Activated CD4-positive, alpha-beta T cell treated with anti-CD3 and anti-CD28 coated beads, Interleukin-2, amount 50 U/mL, for 48 hours (primary cell): ENCODE measurements at places on chromosomes 16 and 17.

- DNase-seq: no peak
These were observed 59.6 kb downstream of the MAP2K6 start for GRCh38 chr17:69473841-69474831.

DNA sequence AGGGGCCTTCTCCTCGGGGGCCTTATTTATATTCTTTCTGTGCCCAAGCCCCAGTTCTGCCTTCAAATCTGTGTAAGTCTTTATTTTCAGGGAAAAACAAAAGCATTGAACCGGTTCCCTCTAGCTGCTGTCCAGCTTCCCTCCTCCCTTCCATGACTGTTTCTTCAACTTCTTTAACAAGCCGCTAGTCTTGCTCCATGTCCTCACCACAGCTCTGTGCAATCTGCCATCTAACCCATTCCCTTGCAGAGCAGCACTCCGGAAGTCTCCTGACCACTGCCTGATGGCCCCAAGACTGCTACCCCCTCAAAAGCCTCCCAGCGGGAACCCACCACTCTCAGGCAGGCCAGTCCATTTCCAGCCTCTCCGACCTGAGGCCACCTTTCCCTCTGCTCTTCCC lies 16.9 kb downstream of the EMC8 start:
- no peak for DNase-seq

DNA sequence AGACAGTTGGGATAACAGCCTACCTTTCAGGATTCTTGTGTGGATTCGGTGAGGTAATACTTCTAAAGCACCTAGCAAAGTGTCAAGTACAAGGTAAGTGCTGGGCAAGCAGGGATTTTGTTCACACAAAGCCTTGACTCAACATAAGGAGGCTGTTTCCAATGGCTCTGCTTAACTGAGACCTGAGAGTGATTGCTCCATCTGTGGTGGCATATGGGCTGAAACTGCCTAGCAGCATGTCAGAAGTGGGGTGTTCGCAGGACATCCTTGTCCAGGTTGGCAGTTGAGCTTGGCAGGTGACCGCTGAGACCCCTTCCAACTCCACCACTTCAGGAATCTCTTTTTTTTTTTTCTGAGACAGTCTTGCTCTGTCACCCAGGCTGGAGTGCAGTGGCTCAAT lies 19.8 kb downstream of the IL4R start:
- DNase-seq: no peak

GRCh38 chr16:88458039-88458772 lies 5.1 kb downstream of the ZFPM1 start:
- DNase-seq: no peak

- DNase-seq: no peak
These were observed 32.9 kb downstream of the PGS1 start for GRCh38 chr17:78411241-78411857.

DNA sequence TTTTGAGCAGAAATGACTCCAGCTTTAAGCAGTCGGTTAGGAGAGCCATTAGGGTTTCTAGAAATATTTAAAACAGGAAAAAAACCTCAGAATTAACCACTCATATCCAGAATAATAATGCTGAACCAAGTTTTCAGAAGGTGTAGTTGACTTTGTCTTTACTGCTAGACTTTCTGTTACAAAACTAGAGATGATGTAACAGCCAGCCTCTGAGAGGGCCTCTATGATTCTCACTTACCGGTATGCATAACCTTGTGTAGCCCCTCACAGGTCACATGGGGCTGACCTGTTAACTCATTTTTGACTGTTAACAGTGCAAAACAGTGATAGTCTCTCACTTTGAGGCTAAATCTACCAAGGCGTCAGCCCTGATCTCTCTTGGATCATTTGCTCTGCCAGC lies 74.3 kb downstream of the TEX14 start:
- no peak for DNase-seq

DNA sequence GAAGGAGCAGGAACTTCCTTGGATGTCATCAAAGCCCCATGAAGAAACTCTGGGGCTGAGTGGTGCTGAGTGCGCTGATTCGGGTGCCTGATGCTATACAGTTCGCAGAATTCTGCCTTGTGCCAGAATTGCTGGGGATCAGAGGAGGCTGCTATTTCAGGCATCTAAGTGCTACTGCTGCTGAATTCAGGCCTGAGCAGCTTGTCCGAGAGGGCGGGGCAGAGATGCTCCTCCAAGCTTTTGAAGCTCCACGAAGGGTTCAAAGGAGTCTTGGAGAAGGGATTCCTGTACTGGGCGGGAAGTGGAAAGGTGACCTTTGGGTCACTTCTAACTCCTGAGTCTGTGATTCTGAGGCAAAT lies 227.8 kb downstream of the CCDC182 start:
- DNase-seq: no peak

DNA sequence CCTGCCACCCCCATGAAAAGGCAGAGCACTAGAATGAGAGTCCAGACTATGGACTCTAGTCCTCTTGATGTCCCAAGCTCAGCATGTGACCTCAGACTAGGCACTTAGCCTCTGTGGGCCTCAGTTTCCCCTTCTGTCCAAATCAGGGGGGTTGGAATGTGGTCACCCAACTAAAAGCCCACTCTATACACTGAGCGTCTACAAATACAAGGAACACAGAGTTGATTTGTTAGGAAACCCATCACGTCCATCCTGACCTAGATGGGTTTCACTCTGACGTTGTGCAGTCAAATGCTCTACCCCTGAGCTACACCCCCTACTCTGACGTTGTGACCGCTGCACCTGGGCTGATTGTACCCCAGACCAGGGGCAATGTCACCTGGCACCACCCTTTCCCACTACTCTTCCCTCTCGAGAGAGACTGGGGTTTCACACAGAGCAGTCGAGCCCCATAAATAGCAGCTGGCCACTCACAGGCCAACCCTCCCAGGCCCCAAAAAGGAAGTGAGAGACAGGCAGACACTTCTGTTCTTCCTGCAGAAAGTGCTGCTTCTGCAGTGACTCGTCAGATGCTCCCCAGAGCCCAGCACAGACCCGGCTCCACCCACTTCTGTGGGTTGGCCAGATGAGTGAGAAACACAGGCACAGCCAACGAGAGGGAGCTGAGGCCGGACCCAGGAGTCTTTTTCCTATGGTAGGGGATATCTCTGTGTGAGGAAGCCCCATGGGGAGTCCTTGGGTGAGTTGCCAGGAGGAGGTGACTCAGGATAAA lies 16.1 kb upstream of the TNFRSF13B start:
- peak; percentile 77 for DNase-seq

DNA sequence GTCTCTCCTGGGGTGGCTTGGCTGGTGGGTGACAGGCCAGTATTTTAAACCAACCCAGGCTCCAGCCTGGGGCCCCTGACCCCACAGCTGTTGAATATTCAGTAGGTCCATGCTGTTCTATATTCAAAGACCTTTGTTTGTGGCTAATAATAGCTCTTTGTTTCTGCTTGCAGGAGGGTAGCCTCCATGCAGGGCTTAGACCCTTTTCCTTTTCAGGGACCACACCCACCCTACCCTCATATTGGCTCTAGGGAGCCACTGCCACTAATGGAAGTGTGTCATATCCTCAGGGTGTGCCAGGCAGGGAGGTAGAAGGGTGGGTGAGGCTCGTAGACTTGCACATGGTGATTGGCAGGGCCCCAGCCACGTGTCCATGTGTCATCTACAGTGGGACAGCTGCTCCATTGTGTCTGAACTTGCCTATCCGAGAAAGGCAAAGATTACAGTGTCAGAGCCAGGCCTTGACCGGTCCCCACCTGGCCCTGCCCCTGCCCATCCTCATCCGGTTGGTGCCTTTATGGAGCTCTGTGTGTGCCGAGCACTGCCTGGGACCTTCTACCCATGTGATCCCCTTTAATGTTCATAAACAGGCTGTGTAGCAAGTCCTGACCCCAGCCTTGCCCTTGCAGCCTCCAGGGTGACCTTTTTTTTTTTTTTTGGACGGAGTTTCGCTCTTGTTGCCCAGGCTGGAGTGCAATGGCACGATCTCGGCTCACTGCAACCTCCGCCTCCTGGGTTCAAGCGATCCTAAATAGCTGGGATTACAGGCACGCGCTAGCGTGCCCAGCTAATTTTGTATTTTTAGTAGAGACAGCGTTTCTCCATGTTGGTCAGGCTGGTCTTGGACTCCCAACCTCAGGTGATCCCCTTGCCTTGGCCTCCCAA lies 22.1 kb downstream of the TMC7 start:
- no peak for DNase-seq

- DNase-seq: no peak
These were observed 473 bp upstream of the IGF2BP1 start for GRCh38 chr17:48996722-48997102.

DNA sequence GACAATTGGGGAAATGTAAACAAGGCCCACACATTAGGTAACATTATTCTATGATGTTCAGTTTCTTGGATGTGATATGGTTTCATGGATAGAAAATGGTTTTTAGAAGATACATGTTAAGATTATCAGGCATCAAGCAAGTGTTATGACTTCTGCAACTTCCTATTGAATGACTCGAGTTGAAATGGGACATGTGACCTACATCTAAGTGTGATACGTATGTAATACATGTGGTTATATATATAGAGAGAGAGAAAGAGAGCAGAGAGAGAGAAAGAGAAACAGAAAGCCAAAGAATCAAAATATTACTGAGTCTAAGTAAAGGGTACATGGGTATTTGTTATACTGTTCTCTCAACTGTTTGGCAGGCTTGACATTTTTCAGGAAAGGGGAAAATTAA lies 1.7 kb downstream of the TMEM170A start:
- no peak for DNase-seq

DNA sequence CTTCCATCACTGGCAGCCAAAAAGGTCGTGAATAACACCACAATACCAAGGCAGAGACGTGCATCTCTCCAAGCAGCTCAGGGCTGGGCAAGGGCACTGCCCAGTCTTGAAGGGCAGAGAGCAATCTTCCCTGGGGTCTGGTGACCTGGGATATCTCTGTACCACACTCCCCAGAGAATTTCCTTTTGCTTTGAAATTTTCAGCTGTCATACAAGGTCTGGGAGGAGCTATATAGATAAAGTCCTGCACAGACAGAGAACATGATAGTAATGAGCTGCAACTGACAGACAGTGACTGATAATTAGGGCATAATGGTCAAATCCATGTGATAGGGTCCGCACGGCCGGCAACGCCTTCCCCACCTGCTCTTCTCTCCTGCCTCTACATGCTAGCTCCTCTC lies 68.2 kb downstream of the DYNLRB2 start:
- no peak for DNase-seq

- no peak for DNase-seq
These were observed 473.2 kb upstream of the SALL1 start for GRCh38 chr16:51624080-51624775.

GRCh38 chr16:53378138-53378537 lies 56.1 kb upstream of the RBL2 start:
- no peak for DNase-seq

DNA sequence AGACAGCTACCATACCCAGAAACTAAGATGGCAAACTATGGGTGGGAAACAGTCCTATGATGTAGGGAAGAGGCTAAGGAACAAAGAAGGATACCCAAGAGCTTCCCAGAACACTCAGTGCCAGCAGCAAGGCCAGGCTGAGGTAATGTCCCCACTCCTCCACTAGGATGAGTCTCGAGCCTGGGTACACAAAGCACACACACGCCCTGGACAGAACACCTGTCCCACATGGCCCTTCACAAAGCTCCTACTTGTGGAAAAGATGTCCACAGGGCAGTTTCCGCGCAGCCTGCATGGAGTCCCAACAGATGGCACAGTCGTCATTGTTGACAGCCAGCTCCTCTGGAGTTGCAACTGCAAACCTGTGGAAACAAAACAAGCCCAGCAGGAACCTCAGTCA lies 23.9 kb downstream of the AMFR start:
- no peak for DNase-seq

DNA sequence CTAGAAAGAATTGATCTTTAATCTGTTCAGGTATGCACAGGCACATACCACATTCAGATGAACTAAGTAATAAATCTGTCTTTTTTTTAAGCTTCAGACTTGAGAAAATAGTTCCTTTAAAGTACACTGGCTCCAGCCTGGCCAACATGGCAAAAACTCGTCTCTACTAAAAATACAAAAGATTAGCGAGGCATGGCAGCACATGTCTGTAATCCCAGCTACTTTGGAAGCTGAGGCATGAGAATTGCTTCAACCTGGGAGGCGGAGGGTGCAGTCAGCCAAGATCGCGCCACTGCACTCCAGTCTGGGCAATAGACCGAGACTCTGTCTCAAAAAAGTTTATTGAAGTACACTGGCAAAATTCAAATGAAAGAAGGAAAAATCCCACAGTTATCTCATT lies 111.0 kb upstream of the NETO2 start:
- DNase-seq: no peak

DNA sequence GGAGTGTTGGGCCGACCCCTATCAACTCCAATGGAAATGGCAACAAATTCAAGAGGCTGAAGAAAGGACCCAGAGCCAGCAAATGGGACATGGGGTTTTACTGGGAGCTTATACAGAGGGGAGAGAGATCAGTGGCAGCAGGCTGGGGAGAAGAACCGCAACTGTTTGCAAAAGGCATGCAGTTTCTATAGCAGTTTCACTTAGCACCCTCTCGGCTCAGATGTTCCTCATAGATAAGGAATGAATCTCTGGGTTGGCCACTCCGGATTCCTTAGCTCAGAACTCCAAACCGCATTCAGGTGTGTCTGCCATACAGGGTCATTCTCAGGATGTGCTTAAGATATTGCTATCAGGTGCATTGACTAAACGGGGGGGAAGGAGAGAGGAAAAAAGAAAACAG lies 71.1 kb upstream of the RPL38 start:
- no peak for DNase-seq

GRCh38 chr16:674968-675883 lies at the start of gene RHBDL1:
TSS of gene RHBDL1 (plus strand) at chr16:675671. CDS start at chr16:675791, 120 bp downstream.
- no peak for DNase-seq
